ENCODE measurements at places on chromosomes 2 and 18.

DNA sequence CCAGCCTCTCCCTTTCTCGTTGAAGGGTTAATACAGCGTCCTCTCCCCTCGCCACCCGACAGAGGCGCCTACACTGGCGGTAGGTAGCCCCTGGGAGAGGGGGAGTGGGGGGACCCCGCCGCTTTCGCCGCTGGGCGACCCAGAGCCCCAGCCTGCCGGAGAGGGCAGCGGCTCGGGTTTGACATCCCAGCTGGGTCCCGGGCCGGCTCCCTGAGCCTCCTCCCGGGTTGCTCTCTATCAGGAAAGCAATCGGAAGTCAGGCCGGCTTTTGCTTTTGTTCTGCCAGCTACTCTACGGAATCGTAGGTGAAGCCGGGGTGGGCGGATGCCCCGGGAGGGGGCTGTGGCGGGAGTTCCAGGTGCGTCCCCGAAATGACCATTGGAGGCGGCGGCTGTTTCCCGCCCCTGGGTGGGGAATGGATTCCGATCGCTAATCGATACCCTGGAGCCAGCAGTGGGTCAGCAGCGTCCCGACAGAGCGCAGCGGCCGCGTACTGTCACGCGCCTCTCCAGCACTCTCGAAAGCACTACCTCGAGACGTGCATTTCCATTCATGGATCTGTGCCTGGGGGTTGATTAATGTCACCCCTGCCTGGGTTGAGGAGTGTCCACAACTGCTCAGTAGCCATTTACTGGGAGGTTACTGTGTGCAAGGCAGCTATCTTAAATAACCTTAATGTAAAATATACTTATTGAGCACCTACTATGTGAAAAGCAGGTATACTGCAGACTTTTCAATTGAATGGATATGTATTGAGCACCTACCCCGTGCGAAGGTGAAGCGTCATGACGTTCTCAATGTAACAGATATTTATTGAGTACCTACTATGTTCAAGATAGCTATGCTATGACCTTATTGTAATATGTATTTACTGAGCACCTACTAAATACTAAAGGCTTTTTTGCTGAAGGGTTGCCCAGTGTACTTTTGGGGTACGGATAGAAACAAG lies 1.1 kb downstream of the MAPK4 start:
- no peak for DNase-seq

DNA sequence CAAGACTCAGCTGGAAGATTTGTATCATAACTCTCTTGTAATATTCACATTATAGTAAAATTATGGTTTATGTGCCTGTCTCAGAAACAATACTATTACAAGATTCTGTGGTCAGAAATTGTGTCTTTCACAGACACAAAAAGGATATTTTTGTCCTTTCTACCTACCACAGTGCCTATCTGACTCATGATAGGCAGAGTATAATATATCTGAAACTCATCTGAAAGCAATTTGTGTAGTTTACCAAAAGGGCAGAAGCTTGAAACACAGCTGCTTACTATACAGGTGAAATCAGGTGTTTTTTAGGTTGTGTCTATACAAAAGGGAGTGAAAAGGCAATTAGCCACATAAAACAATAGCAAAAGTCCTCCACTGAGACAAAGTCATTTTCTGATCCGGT lies 10.9 kb downstream of the TMEM200C start:
- no peak for DNase-seq

DNA sequence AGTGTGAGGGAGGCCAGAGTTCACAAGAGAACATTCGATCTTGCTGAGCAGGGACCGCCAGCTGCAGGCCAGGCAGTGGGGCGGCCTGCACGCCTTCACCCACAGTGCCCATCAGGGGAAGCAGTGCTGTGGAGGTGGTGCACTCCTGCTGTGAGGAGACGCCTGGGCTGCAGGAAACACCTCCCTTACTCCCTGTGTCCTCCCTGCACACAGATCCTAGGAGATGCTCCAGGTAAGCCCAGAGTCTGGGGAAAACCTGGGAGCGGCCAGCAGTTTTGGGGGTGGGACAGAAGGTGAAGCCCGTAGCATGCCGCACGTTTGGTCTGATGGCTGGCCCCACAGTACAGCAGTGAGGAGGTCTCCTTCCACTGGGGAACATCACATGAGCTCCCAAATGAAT lies 180.8 kb upstream of the RAB6C start:
- no peak for DNase-seq

- DNase-seq, result no peak
Measured at GRCh38 chr2:61421611-61422010, 49.3 kb downstream of the USP34 start.

- DNase-seq, result peak; percentile 93
Measured at GRCh38 chr2:235940330-235940729, 227.9 kb downstream of the GBX2 start.

- DNase-seq, result no peak
Measured at GRCh38 chr2:2742726-2743125, 411.7 kb upstream of the MYT1L start.

GRCh38 chr2:98764499-98764898 lies 33.6 kb upstream of the MGAT4A start:
- DNase-seq, result no peak

DNA sequence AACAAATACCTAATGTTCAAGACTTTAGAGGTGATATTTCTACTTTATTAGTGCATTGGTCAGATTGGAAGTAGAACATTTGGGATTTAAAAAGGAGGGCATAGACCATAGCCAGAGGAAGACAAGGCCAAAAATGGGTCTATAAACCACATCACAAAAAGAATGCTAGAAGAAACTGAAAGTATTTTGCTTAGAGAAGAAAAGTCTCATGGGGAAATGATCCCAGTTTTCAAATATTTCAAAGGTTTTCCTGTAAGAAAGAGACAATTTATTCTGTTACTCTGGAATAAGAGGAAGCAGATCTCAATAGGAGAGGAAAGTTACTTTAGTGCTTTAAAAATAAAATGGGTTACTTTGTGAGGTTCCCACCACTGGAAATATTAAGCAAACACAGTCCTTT lies 341.4 kb downstream of the TNS1 start:
- no peak for DNase-seq

Measured in umbilical cord (tissue), 2 donors.